ENCODE measurements at places on chromosomes 11 and 22. TPM values are rescaled to one million over a fixed set of nuclear protein-coding genes. Genes with fewer than 3 reads are reported as not detected.
A peak's percentile ranks its signal among the peaks of the same experiment; 100 is the strongest.

DNA sequence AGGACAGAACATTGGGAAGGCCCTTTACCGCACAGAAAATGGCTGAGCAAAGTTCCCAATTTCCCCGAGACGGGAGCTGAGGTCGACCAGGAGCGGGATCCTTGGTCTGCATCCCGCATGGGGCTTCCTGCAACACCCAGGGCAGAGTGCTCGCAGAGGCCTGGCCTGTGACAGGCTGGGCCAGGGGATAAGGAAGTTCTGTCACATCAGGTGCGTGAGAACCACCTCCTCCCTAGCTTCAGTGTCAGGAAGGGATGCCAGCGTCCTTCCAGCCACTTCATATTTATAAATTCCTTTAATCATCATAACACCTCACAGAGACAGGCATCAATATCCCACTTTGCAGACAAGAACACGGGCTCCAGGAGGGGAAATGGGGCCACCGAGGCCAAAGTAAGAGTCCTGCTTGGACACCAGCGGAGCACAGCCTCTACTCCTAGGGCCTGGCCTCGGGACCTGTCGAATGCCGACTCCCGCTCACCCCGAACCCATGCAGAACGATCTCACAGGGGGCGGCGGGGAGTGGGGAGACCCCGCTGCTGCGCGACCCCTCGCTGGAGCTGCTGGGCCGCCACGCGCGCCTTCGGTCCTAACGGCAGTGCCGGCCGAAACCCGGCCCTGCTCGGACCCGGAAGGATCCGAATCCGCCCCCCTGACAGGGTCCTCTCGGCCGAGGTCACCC, 532 bp downstream of the BET1L start:
- DNase-seq = no peak

- no peak for DNase-seq
Observed at GRCh38 chr11:47886096-47886495, 37.9 kb upstream of the NUP160 start.

GRCh38 chr22:38966380-38966702, 8.9 kb downstream of the APOBEC3A start:
- no peak for DNase-seq

The ADAMTS15 gene
- 16.4 TPM for total RNA-seq

- no peak for DNase-seq
Observed at GRCh38 chr11:47051217-47051616, 114.7 kb downstream of the CSTPP1 start.

The NXPE4 gene
- total RNA-seq = not detected

DNA sequence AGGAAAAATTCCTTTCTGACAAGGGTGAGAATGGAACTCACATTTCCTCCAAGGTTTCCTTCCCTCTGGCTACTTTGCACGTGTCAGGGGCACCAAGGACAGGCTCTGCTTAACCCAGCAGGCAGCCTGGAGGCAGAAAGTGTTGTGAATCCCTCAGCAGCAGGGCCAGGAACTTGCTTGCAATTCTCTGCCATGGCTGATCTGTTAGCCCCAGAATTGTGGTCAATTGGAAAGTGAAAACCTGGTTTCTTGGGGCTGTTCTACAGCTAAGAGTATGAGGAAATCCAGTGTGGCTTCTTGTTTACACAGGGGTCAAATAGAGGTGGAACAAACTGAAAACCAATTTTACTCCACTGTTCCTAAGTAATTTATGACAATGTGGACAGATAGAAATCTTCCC, 38.3 kb upstream of the CEP295 start:
- DNase-seq = no peak

DNA sequence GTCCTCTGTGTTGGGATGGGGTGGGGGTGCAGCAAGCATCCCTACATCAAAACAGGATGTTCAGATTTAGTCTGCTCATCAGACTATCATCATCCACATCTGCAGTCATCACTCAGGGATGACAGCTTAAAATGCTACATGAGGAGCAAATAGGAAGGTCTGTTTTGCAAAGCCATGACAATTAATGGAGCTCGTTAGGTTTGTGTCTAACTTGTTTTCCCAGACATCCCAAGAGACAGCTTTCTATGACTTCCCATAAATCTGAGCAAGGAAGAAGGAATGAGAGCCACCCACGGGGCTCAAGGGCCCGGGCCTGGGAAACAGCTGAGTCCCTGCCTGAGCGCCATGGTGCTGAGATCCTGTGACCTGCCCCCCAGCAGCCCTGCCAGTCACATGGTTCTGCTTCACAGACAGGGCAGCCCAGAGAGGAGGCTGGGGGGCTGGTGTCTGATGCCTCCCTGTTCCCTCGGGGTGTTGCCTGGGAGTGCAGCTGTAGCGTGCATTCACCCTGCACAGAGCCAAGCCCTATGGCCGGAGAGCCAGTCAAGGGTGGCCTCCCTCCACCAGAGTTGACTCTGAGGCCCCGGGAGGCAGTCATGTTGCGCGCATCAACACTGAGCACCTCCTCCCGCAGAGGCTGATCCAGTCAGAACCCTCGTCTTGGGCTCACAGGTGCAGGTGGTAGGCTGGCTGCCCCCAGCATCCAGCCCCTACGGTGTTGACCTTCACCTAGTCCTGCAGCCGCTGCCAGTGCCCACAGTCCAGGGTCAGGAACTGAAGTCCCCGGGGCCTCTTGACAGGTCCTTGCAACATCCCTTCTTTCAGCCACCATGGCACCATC, 12.1 kb downstream of the DERL3 start:
- no peak for DNase-seq

- DNase-seq = no peak
Observed at GRCh38 chr22:46280063-46280817, 12.4 kb downstream of the TTC38 start.

The LMO2 gene
- 24.1 TPM for total RNA-seq

The SAA2 gene
- not detected for total RNA-seq

GRCh38 chr22:27107386-27107785, 450.0 kb downstream of the MIAT start:
- DNase-seq = no peak

DNA sequence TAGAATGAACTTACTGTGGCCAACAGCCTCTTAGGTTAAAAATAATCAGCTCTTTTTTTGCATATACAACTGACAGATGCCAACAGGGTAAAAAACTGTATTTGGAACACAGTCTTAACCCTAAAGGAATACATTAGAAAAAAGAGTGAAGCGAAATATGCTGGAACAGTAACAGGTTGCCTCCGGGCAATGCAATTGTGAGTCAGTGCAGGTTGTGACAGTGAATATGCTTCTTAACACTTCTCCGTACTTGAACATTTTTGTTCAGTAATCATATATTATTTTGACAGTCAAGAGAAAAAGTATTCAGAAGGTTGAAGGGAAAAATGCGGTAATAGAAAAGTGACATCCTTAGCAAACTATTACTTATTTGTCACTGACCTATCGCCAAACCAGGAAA, 98.5 kb downstream of the DBX1 start:
- no peak for DNase-seq

DNA sequence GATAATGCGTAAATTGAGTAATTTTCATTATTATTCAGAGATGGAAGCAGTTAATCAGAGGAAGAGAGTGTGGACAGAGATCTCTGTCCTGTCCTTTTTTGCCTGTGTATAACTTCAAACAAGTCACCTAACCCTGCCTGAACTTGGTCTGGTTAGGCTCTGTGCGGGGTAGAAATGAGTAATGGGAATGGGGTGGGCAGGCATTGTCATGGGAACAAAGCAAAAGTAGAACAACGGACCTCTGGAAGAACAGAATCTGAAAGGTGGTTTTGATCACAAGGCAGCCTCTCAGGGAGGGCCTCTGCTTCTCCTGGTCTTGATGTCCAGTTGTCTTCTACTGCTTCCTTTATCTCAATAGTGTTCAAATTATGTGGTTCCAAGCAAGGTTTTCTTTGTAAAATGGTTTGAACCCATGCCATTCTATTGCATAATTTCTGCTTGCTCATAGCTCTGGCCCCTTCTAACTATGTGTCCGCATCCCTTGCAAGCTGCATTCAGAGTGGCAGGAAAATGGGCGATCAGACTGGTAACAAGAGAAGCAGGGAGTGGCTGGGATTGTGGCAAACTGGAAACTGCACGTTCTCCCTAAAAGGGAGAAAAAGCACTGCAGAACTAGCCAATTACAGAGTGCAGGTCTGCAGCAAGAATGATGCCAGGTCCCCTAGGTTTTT, 76.1 kb downstream of the PRR5L start:
- DNase-seq = no peak

- DNase-seq = no peak
Observed at GRCh38 chr11:86949995-86950660, 5.1 kb downstream of the FZD4 start.

- DNase-seq = no peak
Observed at GRCh38 chr11:86103808-86104207, 34.9 kb upstream of the PICALM start.

DNA sequence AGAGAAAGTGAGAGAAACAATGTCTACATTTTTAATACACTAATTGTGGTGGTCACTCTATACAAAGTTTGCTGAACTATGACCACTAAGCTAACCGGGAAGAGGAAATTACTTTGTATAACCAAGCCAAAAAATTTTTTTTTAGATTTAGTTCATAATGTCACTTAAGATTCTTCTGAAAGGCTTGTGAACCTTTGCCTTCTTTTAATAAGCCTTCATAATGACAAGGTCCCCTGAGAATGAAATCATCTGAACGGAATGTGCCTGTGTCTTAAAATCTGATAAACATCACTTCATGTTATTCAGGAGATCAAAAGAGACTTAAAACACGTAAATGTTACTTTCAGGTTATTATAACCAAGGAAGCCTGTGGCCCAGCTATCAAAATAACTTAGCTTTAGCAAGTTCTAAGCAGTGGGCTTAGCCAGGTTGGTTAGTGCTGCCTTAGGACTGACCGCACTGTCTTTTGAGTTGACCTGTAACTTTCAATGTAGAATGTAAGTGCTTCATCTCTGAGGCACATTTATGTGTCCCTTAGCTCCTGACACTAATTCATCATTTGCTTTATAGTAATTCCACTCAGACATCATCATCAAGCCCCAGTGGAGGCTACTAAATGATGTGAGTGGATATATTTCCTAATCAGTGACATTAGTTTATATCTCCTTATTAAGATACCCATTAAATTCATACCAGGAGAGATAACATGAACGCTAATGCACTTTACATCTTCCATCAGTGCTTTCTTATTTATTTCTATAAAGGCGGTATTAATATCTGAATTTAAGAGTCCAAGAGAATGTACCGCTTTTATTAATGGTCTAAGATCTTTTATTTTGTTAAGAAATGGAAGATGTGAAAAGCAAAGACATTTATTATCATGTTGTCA, 122.5 kb downstream of the WNT11 start:
- DNase-seq = peak; percentile 28

DNA sequence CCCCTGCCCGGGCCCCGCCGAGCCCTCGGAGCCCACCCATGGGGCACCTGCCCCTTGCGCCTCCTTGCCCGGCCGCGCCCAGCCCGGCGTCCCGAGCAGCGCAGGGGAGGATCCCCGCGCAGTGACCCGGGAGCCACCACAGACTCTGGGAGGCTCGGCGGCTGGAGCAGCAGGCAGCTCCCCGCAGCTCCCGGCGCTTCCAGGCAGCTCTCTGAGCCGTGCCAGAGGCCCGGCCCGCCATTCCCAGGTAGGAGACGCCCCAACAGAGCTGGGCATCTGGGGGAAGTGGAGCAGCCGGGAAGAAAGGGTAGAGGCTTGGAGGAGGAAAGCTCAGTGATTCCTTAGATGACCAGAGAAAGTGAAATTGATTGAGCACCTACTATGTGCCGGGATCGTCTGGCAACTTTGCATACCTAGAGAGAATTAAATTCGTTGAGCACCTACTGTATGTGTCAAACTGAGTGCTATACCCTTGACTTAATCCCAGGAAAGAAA, 670 bp downstream of the RASD2 start:
- no peak for DNase-seq

The DUSP8 gene
- 0.85 TPM for total RNA-seq

DNA sequence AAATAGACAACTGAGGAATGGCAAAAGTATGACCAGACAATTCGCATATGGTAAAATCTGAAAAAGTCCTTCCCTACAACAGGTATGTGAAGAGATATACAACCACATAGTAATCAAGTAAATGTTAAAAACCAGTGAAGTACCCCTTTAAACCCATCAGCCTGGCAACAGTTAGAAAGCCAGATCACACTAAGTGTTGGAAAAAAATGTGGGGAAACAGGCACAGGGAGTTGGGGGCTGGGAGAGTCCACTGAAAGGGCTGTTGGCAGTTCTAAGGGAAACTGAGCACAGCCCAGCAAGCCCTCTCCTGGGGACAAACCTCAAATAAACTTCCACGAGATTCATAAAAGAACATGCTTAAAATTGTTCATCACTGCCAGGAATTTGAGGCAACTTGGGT, 242.1 kb downstream of the BUD13 start:
- DNase-seq = no peak

- no peak for DNase-seq
Observed at GRCh38 chr11:86145439-86146156, 76.7 kb upstream of the PICALM start.

DNA sequence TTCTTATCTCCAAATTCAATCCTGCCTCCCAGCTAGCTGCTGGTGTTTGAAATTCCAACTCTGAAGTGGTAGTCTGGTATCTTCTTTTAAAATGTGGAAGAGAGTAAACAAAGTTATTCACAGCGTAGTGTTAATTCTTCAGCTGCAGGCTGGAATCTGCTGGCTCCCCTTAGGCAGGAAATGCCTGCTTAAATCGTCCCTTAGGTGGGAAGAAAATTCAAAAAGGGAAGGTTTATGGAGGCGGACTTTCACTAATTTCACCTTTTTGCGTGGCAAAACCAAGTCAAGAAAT, 439.0 kb upstream of the CCDC90B start:
- no peak for DNase-seq

The OR6A2 gene
- 0.85 TPM for total RNA-seq

GRCh38 chr11:73245461-73245860, 26.7 kb upstream of the P2RY6 start:
- DNase-seq = no peak

GRCh38 chr11:77205467-77206263, 77.6 kb downstream of the MYO7A start:
- no peak for DNase-seq

The AAMDC gene
- 24.6 TPM for total RNA-seq

DNA sequence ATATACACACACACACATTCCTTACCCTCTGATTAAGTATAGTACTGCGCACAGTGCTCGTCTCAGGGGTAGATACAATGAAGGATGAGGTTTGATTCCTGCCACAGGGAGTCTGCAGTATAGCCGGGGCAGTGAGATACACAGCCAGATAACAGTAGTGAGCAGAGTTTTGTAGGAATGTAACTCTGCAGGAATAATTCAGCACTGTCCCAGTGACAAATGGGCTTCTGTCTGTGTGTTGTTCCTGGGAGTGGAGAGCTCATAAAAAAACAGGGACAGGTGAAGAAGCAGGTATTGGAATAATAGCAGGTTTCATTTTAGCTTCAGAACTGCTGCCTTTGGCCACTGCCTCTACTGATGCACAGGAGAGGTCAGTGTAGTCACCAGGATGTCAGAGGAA, 85.3 kb upstream of the OR9Q1 start:
- DNase-seq = no peak

All from urinary bladder (tissue), 4 donors.